Right kidney (tissue), 9 donors: ENCODE measurements at places on chromosomes 12 and 14.

DNA sequence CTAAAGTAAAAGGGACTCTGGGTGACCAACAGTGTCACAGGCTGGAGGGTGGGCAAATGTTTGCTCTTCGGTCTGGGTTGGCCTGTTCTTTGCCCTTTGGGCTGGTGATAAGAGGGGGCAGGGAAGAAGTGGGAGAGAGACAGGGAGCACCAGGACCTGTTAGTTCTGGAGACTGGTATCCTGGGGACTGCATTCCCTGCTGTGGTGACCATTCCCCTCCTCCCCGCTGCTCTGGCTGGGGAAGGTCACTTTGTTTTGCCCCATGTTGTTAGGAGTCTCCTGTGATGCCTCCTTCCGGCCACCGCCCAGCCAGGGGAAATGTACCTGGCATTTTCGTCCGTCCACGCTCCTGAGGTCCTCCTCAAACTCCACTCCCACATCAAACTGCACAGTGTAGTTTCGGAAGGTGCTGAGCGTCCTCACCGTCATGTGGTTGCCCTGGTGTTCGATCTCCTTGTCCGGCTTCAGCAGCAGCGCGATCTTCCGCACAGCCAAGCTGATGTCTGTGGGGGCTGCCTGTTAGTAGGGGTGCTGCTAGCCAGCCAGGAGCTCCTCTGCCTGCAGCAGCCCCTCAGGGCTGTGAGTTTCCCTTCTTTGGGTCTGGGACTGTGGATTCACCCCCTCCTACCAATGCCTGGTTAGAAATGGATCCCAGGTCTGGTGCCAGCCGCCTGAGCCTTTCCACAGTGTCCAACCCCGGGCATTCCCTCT, 618 bp downstream of the RBP5 start:
- DNase-seq: no peak

DNA sequence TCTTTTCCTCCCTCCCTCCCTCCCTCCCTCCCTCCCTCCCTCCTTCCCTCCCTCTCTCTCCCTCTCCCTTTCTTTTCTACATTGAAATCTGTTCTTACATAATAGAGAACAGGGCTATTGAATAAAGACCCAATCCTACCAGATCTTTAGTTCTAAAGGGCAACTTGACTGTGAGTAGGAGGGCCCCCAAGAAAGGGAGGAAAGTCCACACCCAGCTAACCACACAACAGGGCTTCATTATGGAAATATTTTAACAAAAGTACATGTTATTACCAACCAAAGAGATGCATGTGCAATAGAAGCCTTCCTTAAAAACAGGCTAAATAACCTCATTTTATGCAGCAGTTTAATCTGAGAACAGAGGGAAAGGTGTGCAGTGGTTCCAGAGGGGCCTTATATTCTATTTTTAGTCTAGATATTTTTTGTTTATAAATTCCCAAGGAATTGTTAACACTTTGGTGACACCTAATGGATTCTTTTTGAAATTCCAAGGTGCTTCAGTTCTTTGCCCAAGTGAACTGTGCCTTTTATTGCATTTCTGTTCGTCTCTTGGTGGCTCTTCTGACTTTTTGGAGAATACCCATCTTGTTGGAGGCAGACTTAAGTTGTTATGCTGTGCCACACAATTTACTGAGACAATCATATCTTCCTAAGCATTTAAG, 63.0 kb downstream of the GNS start:
- DNase-seq: no peak

GRCh38 chr14:75514673-75515628, 7.3 kb upstream of the BATF start:
- no peak for DNase-seq

GRCh38 chr12:123942238-123942653, 30.4 kb downstream of the CCDC92 start:
- no peak for DNase-seq

- peak; percentile 74 for DNase-seq
Observed at GRCh38 chr12:13981296-13981962, at the start of gene GRIN2B. Gene GRIN2B (minus strand): TSS chr12:13981602. CDS start chr12:13866208, 115,394 bp downstream.

DNA sequence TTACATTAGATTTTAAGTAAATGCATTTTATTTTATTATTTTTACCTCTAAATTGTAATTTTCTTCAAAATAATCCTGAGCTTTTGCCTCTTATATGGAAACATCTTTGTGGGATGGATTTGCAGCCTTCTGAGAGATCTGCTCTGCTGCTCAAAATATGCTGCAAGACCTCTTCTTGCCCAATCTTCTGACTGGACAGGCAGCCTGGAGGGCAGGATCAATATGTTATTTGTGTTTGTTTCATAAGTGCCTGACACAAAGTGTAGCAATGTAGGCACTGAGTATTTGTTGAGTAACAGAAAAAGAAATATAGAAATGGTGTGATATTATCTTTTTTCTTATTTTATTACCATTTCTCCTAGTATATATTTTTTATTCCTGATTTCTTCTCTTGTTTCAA, 1106.9 kb downstream of the TMTC2 start:
- no peak for DNase-seq
